HepG2 (cell line): ENCODE measurements at places on chromosomes 2 and 18. TPM values are rescaled to one million over a fixed set of nuclear protein-coding genes. Genes with fewer than 3 reads are reported as not detected.
A peak's percentile ranks its signal among the peaks of the same experiment; 100 is the strongest.

Gene COL4A3
- 0.02 TPM in 1 of 2 replicates, not detected in the other for total RNA-seq

DNA sequence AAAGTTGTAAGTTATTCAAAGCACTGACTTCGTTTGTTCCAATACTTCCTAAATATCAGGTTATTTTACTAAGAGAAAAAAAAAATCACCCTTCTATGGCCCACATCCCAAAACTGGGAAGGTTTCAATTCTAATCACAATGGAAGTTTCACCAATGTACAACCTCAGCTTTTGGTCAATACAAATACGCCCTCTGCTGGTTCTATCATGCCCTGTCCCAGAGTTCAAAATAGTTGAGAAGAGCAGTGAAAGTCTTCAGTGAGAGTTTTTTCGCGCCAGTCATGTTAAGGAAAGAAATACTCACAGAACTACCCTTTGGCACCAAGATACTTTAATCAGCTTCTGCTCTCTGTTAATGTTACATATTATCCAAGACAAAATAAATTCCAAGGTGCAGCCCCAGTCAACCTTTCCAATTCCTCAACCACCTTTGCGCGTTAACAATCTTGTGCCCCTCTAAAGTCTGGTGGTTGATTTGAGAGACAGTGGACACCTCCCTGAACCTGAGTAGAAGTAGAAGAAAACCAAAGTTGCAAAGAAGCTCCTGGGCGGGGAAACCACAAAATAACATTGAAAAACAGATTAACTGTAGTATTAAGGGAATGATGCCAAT is 59.9 kb downstream of the SUMO1 start:
- peak; percentile 58 for DNase-seq

GRCh38 chr2:39696838-39697237 is 31.1 kb downstream of the TMEM178A start:
- peak; percentile 12 for DNase-seq

GRCh38 chr18:6427286-6427685 is 12.6 kb upstream of the L3MBTL4 start:
- DNase-seq, result no peak

GRCh38 chr2:5437375-5437774 is 254.8 kb upstream of the SOX11 start:
- no peak for DNase-seq

Gene COA5
- total RNA-seq, result 64.5 and 72.9 TPM in 2 replicates

DNA sequence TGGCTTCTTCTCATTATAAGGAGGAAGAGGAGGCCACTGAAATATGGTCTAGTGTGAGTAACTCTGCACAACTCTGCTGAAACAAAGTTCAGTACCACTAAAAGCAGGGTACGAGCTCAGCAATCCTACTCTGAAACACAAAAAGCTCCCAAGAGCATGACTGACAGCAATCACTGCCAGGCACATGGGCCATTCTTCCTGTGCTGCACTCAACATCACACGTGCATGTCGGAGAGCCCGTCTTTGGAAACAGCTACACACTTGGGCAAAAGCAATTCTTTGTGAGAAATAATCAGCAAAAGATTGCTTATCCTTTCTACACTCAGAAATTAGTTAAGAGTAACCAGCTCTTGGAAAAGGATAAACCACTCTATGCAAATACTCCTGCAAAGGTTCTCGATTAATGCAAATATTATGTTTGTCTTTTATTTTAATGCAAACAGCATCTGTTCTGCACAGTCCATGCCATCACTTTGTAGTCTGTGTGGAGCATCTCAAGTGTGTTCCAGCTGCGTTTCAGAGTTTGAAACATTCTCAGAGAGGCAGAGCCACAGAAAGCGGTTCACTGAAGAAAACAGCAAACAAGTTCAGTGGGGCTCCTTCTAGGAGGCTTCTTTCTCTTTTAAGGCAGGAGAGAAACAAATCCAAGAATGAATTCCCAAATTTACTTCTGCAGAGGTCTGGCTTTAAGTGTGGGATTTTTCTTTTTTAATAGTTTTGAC is 145.0 kb downstream of the HDAC4 start:
- no peak for DNase-seq

GRCh38 chr2:155266109-155266508 is 567.6 kb downstream of the KCNJ3 start:
- DNase-seq, result no peak

GRCh38 chr2:44941551-44942234 is at the start of gene SIX3:
SIX3 (plus strand) TSS chr2:44941702; CDS start chr2:44942105, 403 bp downstream.
- DNase-seq, result no peak

Gene ST8SIA5
- total RNA-seq, result 0.07 and 0.08 TPM in 2 replicates

DNA sequence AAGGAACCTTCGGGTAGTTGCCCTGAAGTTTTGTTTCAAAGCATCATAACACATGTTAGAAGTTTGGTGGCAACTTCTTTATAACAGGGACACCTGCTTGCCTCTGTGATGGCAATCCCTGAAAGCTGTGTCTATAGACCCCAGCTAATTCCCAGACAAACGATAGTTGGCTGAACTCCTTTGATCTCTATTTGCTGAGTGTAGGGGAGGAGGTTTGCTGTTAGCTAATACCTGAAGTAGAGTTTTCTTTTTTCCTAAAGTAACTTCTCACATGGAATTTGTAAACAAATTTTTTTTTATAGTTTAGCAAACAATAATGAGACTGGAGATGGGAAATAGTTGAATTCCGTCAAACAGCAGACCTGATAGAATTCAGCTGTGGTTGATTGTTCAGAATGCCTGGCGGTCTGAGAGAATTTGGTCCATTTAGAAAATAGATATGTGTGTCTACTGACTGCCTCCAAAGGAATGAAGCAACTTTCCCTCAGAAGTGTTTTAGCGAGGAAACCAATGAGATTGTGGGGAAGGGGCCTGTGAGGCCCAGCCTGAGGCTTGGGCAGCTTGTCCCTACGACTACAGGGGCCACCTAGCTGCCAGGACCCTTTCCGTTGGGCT is 123.5 kb upstream of the EPAS1 start:
- DNase-seq, result peak; percentile 88

GRCh38 chr2:144490017-144490416 is 29.9 kb downstream of the ZEB2 start:
- no peak for DNase-seq

DNA sequence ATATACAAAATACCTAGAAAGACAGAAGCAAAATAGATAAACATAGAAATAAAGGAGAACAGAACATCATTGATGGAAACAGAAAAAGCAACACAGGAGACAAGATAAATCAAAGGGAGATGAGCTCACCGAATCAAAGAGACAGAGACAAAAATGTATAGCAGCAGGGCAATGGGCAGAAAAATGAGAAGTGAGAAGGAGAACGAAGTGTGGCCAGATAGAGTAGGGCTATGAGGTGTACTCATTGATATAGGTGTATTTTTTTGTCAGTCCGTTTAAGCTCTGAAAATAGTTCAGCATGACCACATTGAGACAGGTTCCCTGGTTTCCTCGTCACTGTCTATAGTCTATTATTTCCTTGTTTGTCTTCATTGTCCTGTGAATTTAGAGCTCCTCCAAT is 55.1 kb downstream of the SP100 start:
- no peak for DNase-seq

Gene SRD5A2
- not detected in 2 replicates for total RNA-seq

Gene DHRS9
- not detected in 2 replicates for total RNA-seq

GRCh38 chr2:181231886-181232621 is 225.1 kb upstream of the ITGA4 start:
- DNase-seq, result no peak

- no peak for DNase-seq
Observed at GRCh38 chr18:35968278-35968880, 4.1 kb upstream of the RMP24 start.

Gene GALNT14
- not detected in 2 replicates for total RNA-seq

DNA sequence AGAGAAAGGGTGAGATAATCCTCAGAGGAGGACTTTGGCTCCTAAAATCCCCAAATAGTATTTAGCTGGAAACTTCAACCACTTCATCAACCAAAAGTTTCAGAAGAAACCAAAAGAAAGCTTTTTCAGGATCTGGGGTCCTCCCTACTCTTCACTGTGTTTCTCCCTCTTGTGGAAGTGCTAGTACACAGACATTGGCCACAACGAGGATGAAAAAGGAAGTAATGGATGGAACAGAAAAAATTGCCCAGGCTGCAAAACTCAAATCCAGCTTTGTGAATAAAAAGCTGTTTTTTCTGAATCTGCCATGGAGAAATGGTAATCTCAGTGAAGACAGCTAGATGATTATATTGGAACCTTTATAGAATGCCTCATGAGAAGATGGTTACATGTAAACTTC is 4.0 kb downstream of the PID1 start:
- no peak for DNase-seq

- no peak for DNase-seq
Observed at GRCh38 chr2:188089901-188090300, 201.8 kb upstream of the GULP1 start.

DNA sequence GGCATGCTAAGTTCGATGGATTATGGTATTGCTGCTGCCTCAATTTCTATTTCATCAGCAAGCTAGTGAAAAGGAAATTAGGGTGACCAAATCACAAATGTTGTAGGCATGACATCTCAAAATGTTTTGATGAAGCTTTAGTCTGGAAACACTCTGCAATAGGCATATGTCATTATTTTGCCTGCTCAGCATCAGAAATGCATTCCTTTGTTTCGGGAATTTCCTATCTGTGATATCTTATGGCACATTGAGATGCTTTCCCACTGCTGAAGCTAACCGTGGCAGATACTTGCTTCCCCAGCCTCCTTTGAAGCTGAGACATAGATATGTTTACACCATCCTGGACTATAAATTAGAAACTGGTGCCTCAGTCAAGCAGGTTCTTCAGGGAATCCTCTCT is 119.7 kb downstream of the CDC42EP3 start:
- no peak for DNase-seq

DNA sequence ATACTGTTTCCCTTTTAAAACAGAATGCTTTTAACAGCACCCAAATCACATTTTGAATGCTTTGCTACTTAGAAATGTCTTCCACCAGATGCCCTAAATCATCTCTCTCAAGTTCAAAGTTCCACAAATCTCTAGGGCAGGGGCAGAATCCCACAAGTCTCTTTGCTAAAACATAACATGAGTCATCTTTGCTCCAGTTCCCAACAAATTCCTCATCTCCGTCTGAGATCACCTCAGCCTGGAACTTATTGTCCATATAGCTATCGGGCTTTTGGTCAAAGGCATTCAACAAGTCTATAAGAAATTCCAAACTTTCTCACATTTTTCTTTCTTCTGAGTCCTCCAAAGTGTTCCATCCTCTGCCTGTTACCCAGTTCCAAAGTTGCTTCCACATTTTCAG is 1374.5 kb upstream of the NXPH2 start:
- no peak for DNase-seq

DNA sequence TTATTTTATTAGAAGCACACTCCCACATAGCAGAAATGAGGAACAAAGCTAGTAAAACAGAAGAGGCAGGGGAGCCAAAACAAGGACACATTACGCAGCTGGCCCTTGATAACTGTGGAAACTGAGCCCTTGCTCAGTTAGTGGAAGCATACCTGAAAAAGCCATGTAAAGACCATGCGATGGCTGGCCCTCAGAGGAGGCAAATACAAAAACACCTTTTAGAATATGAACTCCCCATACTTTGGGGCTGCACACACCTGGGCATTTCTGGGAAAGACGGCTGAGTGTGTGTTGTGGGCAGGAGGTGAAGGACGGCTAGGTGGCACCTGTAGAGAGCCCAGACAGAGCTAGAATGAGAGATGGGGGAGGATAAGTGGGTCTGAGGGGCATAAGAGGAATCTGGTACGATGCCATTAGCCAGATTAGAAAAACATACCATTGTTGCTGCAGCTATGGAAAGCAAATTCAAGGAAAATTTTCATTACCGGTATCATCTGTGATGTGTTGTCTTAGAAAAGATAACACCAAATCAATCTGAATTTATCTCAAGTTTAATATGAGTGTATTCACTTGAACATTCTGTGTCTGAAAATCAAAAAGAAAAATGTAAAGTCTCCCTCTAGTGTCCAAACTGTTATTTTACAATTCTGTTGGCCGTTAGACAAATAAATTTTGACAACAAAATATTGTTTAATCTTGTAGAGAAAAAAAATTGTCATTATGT is 45.2 kb upstream of the SULT1C3 start:
- DNase-seq, result no peak

DNA sequence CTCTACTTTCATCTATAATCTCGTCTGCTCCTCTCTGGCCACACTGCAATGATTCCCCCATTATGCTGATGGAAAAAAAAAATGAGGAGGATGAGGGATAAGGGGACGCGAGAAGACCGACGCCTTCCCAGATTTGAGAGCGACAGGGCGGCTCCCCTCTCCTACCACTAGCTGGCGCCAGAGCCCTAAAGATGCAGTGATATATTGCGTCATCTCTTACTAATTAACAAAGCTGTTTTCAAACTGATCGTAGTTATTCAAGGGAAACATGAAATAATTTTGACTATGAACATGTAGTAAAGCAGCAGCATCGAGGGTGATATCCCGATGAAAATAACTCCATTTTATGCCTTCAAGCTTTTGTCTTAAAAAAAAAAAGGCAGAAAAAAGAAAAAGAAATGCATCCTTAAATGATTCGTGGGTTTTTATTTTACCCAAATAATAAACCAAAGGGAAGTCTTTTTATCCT is 48.0 kb upstream of the HNRNPA3 start:
- DNase-seq, result peak; percentile 82

DNA sequence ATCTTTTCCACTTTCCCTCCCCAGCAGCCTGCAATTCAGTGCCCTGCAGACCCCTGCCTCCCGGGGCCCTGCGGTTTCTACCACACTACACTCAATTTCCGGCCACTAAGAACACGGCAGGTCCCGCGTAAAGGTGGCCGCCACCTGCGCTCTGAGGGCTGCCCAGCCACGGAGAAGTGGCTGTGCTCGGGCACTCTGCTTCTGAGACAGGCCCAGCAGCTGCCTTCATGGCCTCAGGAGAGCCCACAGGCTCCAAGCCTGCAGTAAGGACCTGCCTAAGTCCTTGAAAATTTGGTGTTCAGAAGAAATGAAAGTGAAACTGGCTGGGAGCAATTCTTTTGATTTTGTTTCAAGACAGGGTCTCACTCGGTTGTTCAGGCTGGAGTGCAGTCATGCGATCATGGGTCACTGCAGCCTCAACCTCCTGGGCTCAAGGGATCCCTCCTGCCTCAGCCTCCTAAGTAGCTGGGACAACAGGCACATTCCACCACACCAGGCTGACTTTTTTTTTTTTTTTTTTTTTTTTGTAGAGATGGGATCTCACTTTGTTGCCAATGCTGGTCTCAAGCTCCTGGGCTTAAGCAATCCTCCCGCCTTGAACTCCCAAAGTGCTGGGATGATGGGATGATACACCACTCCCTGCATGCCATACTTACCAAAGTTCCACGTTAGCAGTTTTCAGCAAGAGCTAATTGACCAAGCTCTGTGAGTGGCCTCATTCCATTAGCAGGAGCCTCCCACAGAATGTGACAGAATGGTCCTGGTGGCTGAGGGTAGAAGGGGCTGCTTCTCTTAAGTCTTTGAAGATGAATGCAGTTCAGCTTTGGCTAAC is 14.6 kb upstream of the ALPP start:
- DNase-seq, result no peak

GRCh38 chr2:241218131-241219029 is 29.9 kb downstream of the ANO7 start:
- peak; percentile 68 for DNase-seq
